Posterior vena cava (tissue), 2 donors: ENCODE measurements at places on chromosomes 12 and 14.

GRCh38 chr14:106094654-106095189, 568.3 kb downstream of the TMEM121 start:
- no peak for DNase-seq

DNA sequence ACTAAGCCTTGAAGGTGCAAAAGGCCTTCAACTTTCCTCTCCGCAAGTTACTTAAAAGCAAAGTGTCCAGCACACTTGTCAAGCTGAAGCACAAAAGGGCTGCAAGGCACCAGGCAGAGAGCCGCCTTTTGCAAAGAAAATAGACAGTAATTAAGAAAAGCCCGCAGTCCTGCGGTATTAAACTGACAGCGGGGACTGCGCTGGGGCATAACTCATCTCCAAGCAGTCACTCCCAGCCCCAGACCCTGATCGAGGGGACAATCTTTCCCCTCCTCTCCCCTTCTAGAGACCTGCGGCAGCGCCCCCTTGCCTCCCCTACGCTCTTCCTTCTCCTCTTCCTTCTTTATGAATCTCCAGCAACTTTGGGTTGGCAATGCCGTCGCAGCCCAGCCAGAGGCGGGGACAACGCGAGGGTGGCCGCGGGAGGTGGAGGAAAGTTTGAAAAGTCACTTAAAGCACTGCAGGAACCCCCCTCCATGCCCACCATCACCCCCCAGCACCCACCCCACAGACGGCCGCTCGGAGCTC, 200.9 kb upstream of the CAND1 start:
- DNase-seq, result no peak

- no peak for DNase-seq
These were observed 8.6 kb upstream of the CHD4 start for GRCh38 chr12:6615802-6616201.

DNA sequence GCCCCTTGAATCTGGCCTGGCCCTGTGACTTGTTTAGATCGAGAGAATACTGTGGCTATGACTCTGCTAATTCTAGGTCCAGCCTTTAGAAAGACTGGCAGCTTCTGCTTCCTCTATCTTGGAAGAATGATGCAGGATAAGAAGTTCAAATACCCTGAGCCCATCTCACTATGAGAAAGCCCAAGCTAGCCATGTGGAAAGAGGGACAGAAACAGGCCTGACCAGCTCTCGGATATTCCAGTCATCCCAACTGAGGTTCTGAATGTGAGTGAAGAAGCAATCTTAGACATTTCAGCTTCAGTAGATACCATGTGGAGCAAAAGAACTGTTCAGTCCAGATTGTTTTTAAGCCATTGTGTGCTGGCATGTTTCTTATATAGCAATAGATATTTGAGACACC, 17.3 kb upstream of the KRR1 start:
- no peak for DNase-seq

DNA sequence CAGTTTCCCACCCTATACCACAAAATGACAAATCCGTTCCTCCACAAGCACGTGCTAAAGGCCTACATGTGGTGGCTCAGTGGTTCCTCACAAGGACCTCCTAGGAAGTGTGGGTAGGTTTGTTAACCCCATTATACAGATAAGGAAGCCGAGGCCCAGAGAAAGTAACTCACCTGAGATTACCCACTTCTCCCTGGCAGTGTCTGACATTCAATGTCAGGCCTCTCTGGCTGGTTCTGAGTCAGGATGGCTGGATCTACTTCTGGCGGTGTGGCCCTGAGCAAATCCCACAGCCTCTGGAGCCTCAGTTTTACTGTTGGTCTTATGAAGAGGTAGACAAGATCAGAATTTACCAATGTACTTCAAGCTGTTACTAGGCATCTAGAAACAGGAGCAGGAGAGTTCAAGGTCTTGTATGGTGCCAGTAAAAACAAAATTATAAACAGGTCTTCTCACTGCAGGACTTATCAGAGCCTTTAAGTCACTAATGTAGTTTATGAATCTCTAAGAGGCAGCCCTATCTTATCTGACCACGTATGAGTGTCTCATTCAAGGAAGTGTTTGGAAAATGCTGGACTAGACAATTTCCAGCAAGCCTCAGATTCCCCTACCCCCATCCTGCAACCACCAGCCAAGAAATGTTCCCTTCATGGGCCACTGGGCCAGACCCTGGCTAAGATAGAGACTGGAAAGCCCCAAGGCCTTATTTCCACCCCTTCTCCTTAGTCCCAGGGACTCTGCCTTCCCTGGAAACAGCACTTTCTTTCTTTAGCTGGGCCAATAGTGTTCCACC, 4.2 kb downstream of the HSPB8 start:
- DNase-seq, result no peak

DNA sequence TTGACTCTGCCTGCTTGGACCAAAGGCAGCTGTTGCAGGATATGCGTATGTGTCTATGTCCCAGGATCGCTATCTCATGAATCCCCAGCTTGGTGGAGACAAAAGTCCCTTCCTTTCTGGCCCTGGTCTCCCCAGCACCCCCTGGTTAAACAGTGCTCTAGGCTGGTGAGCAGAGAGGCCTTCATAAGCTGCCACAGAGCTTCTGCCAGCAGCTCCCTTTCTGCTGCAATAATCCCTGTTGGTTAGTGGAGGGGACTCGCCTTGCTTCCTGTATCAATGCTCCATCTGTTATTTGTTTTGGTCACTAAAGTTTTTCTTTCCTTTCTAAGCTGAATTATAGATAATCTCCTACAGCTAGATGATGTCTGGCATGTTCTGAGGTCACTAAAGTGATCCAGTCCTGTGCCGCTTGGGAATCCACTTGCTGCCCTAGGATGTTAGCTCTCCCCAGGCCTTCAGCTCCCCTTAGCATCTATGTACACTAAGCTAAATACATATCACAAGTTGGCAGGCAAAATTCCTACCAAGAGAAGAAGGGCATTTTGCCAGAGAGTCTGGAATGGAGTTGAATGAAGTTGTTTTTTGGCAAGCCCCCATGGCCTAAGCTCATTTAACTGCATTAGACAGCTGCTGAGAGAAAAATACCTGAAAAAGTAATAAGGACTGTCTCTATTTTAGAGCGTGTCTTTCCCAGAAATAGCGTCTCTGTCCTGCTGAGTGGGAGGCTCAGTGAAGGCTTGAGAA, 47.8 kb downstream of the RDH12 start:
- DNase-seq, result no peak

GRCh38 chr12:62618930-62619329, 152.3 kb downstream of the MON2 start:
- no peak for DNase-seq

DNA sequence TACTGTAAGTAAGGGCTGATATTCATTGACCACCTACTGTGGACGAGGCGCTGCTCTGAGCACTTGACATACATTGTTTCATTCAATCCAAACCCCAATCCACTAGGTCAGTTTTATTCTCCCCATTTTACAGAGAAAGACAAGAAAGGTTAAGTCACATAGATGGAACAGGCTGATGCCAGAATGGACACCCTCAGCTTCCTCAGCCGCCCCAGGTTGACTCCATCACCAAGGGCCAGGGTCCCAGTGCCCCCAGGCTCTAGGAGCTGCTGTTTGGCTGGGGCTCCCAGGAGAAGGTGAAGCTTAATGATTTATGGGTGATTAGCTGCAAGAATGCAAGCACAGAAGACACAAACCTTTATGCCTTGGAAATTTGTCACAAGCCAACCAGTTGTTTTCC, 671 bp upstream of the AQP2 start:
- peak; percentile 44 for DNase-seq
